ENCODE measurements at places on chromosomes 6 and 20.

DNA sequence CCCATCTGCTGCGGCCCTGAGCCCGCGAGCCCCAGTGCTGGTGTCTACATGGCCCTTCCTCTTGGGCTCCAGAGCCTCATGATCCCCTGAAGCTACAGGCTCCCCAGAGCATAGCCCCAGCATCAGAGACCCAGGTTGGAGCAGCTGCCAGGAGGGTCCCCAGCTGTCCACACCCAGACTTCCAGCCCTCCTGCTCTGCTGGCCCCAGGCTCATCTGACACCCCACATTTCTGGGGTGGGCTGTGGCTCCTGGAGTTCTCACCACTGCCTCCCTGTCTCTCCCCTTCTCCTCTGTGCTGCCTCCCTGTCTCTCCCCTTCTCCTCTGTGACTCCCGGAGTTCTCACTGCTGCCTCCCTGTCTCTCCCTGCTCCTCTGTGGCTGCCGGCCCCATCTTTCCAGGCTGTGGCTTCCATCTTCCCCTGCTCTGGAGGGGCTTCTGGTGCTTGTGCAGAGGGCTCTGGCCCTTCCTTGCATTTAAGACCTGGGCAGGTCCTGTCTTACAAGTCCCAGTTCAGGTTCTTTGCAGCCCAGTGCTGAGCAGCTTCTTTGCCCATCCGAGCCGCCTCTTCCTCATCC is 108.1 kb downstream of the ERMARD start:
- no peaks in the 10 kb centered on the region for H3K27me3 ChIP-seq
- no peak overlapping the region for H3K4me3 ChIP-seq
- DNase-seq: no peak
- no peaks in the 10 kb centered on the region for H3K36me3 ChIP-seq
- no peaks in the 10 kb centered on the region for H3K4me1 ChIP-seq

DNA sequence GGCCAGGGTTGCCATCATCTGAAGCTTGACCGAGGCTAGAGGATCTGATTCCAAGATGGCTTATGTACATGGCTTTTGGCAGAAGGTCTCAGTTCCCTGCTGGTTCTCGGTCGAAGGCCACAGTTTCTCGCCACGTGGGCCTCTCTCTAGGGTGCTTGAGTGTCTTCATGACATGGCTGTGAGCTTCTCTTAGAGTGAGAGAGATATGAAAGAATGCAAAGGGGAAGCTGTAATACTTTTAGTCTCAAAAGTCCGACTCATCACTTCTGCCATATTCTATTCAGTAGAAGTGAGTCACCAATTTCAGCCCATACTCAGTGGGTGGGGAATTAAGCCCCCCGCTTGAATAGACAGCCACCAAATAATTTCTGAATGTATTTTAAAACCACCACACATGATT is 94.2 kb downstream of the UTRN start:
- DNase-seq: no peak
- no peaks in the 10 kb centered on the region for H3K4me1 ChIP-seq
- no peaks in the 10 kb centered on the region for H3K36me3 ChIP-seq
- no peak overlapping the region for H3K4me3 ChIP-seq
- H3K27me3 ChIP-seq: no peaks in the 10 kb centered on the region

DNA sequence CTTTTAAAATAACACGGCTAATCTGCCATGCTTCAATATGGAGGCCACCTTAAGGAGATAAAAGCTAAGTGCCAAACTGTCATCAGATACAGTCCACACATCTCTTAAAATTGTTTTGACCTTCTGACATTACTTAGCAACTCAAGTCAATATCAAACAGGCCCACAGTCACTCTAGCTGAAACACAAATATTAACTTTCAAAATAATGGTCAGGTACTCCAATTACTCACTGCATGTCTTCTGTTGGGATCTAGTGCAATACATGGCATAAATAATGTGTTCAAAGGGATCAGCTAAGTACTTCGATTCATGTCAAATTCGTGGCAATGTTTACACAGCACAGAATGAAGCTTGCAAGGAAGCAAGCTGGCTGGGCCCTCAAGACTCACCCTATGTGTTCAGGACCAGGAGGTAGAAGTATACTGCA is 133.9 kb upstream of the BEND6 start:
- no peak overlapping the region for H3K27ac ChIP-seq
- H3K36me3 ChIP-seq: no peaks in the 10 kb centered on the region
- no peak overlapping the region for H3K4me3 ChIP-seq
- no peaks in the 10 kb centered on the region for H3K4me1 ChIP-seq

DNA sequence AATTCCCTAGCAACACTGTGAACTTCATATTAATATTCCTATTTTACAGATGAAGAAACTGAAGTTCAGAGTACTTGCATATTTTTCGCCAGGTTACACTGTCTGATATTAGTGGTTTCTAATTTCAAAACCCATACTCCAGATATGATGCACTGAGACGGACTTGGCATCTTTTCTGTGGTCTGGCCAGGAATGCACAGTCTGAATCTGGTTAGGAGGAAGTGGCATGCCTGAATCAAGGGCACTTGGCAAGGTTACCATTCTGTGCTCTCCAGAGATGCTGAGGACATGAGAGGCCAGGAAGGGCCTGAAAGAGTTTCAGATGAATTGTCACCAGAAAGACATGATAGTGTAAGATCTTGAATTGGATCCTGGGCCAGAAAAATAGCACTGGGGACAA is 150.1 kb downstream of the HAO1 start:
- H3K4me3 ChIP-seq: no peak overlapping the region
- H3K36me3 ChIP-seq: no peaks in the 10 kb centered on the region
- H3K27ac ChIP-seq: no peak overlapping the region
- H3K4me1 ChIP-seq: no peaks in the 10 kb centered on the region

GRCh38 chr20:23331450-23332350 is 18.9 kb upstream of the NXT1 start:
- no peaks in the 10 kb centered on the region for H3K4me1 ChIP-seq
- H3K27me3 ChIP-seq: no peaks in the 10 kb centered on the region
- H3K36me3 ChIP-seq: no peaks in the 10 kb centered on the region
- H3K27ac ChIP-seq: no peak overlapping the region
- no peak overlapping the region for H3K4me3 ChIP-seq
- no peak for DNase-seq

DNA sequence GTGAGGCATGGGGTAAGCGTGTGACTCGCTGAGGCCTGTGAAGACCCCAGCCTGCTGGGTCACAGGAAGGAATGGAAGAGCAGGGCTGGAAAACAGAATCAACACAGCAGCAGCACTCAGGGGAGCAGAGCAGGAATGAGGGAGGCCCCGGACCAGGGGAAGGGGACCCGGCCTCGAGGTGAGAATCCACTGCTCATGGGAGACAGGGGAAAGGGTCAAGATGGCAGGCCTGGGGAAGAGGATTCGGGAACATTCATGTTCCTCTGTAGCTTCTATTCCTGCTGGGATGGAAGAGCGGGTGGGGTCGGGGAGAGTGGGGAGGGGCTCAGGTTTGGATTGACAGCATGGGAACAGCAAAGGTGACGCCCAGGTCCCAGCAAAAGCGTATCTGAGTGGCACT is 59.4 kb downstream of the NPEPL1 start:
- no peaks in the 10 kb centered on the region for H3K27me3 ChIP-seq
- no peaks in the 10 kb centered on the region for H3K4me1 ChIP-seq
- no peak overlapping the region for H3K4me3 ChIP-seq

DNA sequence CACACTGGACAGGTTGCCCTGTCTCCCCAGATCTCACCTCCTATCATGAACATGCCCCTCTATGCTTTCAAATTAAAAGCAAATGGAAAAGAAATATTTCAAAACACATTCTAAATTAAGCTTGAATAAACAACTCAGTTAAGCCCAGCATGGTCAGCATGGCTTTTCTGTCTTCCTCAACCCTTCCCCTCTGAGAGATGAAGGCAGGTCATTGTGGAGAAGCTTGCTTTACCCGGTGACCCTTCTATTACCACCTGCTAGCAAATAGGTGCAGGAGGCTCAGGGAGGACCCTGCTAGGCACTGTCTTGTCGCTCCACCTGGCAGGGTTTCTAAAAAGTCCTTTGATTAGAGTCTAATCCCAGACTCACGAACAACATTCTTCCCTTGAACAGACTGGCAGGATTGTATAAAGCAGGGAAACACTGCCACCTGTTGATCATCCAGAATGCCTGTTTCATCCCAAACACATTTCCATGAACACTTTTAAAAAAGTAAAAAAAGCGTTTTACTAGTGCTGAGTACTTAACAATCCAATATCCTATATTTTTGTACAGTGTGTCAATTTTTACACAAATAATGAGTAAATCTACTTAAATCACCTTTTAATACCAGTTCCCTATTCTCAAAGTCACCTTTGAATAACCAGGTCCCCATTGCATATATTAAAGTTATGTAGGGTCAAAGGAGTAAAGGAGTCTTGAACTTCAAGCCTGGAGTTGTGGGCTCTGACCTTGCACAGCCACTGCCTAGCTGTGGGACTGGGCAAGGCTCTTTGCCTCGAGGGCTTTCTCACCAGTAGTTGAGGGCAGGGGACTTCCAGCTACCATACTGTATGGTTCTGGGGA is 75.5 kb downstream of the GPR6 start:
- no peak overlapping the region for H3K4me3 ChIP-seq
- H3K36me3 ChIP-seq: no peaks in the 10 kb centered on the region
- H3K4me1 ChIP-seq: no peaks in the 10 kb centered on the region
- DNase-seq: peak; percentile 18

DNA sequence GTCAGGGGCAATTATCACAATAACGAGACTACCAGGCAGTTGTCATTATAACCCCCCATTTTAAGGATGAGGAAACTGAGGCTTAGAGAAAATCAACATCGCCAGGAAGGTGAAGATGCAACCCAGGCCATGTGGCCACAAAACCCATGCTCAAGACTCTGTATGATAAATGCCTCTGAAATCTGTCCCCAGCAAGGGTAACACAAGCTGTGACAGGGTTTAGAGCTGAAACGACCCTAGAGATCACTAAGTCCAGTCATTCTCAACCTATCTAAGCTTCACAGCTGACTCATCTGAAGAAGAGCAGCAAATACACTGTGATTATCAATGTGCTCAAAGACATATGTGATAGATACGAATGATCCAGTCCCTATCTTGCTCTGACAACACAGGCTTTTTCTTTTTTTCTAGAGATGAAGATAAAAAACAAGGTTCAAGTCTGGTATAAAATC is 47.0 kb downstream of the ARHGAP18 start:
- DNase-seq: no peak
- H3K27ac ChIP-seq: no peak overlapping the region
- H3K36me3 ChIP-seq: no peaks in the 10 kb centered on the region
- peaks cover 8% of the 10 kb centered on the region for H3K4me1 ChIP-seq

- no peak overlapping the region for H3K27ac ChIP-seq
- no peaks in the 10 kb centered on the region for H3K27me3 ChIP-seq
- H3K4me3 ChIP-seq: no peak overlapping the region
- H3K4me1 ChIP-seq: peaks cover 39% of the 10 kb centered on the region
Observed at GRCh38 chr20:50726955-50727791, 4.2 kb upstream of the PARD6B start.

DNA sequence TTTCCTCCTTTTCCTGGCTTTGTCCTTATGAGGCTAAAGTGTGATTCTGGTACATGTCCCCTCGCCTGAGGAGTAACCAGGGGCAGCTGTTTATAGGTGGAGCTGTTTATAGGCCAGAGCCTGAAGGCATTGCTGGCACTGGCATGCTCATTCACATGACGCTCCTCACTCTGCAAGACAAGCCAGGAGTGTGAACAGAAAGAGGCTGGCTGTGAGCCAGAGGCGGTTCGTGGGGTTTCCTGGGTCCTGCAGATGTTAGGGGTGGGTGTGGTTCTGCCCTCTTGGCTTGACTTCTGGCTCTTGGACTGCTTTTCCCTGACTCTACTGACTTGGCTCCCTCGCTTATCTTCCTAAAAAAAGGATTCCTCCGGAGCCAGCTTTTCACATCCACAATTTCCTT is 12.8 kb upstream of the MDFI start:
- H3K4me1 ChIP-seq: peaks cover 17% of the 10 kb centered on the region
- no peak overlapping the region for H3K27ac ChIP-seq
- H3K36me3 ChIP-seq: no peaks in the 10 kb centered on the region
- H3K4me3 ChIP-seq: no peak overlapping the region
- H3K27me3 ChIP-seq: no peaks in the 10 kb centered on the region

GRCh38 chr6:41687501-41688175 is 47.8 kb downstream of the TFEB start:
- H3K27ac ChIP-seq: no peak overlapping the region
- H3K36me3 ChIP-seq: peaks cover 24% of the 10 kb centered on the region
- no peaks in the 10 kb centered on the region for H3K27me3 ChIP-seq
- no peak overlapping the region for H3K4me3 ChIP-seq

GRCh38 chr6:151400473-151400872 is 9.1 kb upstream of the ZBTB2 start:
- H3K27me3 ChIP-seq: no peaks in the 10 kb centered on the region
- peaks cover 12% of the 10 kb centered on the region for H3K36me3 ChIP-seq
- H3K27ac ChIP-seq: no peak overlapping the region
- no peak overlapping the region for H3K4me3 ChIP-seq
- peaks cover 8% of the 10 kb centered on the region for H3K4me1 ChIP-seq

DNA sequence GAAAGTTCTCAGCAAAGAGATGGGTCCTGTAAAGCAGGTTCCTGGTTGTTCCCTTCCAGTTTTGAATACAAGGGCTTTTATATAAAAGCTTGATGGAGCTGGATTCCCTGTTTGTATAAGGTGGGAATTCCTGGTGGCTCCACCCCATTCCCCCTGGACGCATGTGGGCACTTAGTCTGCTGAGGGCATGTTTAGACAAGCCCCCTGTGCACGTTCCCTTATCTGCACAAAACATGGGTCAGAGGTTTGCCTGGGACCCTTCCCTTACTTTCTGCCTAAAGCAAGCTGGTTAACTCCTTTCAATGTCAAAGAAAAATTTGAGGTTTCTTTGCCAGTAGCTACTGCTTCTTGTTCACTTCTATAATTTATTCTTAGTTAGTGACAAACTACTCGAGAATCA is 181.1 kb downstream of the BCKDHB start:
- no peaks in the 10 kb centered on the region for H3K27me3 ChIP-seq
- H3K4me1 ChIP-seq: peaks cover 2% of the 10 kb centered on the region
- peaks cover 4% of the 10 kb centered on the region for H3K36me3 ChIP-seq
- peak overlapping the region; percentile 53 for H3K27ac ChIP-seq
- DNase-seq: no peak

DNA sequence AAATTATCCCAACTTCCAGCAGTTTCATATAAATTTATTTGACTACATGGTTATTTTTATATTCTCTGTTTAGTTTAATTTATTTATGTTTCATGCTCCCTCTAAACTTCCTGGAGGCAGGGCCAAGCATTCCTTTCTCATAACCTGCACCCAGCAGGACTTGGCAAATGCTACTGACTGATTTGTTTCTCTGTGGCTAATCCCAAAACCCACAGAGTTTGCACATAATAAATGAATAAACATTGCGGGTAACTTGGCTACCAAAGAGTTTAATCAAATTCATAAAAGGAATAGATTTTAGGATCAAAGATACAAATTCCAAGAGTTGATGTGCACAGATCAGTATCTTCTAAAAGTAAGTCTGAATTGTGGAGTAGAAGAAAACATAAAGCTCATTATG is 239.5 kb downstream of the SLC35F1 start:
- H3K27ac ChIP-seq: no peak overlapping the region
- no peak for DNase-seq
- no peaks in the 10 kb centered on the region for H3K27me3 ChIP-seq
- no peaks in the 10 kb centered on the region for H3K4me1 ChIP-seq
- H3K4me3 ChIP-seq: no peak overlapping the region

- no peak for DNase-seq
- H3K27ac ChIP-seq: no peak overlapping the region
- H3K4me3 ChIP-seq: no peak overlapping the region
- no peaks in the 10 kb centered on the region for H3K27me3 ChIP-seq
- no peaks in the 10 kb centered on the region for H3K36me3 ChIP-seq
Observed at GRCh38 chr6:16204653-16205376, 33.6 kb upstream of the GMPR start.

Data from trophoblast cell (in vitro differentiated cells and primary cell).